ENCODE measurements at places on chromosomes 13 and 19. TPM values are rescaled to one million over a fixed set of nuclear protein-coding genes. Genes with fewer than 3 reads are reported as not detected.
A peak's percentile ranks its signal among the peaks of the same experiment; 100 is the strongest.

- peaks cover 57% of the 10 kb centered on the region for H3K27me3 ChIP-seq
- peaks cover 65% of the 10 kb centered on the region for H3K4me1 ChIP-seq
- peak overlapping the region; percentile 8 for H3K4me3 ChIP-seq
- H3K36me3 ChIP-seq: no peaks in the 10 kb centered on the region
Measured at GRCh38 chr19:10421240-10422045, 1.1 kb downstream of the PDE4A start.

GRCh38 chr19:47510516-47511127 is 4.2 kb downstream of the NAPA start:
- H3K27me3 ChIP-seq: no peaks in the 10 kb centered on the region
- peaks cover 53% of the 10 kb centered on the region for H3K4me1 ChIP-seq
- H3K27ac ChIP-seq: no peak overlapping the region
- DNase-seq: no peak
- peaks cover 6% of the 10 kb centered on the region for H3K36me3 ChIP-seq

DNA sequence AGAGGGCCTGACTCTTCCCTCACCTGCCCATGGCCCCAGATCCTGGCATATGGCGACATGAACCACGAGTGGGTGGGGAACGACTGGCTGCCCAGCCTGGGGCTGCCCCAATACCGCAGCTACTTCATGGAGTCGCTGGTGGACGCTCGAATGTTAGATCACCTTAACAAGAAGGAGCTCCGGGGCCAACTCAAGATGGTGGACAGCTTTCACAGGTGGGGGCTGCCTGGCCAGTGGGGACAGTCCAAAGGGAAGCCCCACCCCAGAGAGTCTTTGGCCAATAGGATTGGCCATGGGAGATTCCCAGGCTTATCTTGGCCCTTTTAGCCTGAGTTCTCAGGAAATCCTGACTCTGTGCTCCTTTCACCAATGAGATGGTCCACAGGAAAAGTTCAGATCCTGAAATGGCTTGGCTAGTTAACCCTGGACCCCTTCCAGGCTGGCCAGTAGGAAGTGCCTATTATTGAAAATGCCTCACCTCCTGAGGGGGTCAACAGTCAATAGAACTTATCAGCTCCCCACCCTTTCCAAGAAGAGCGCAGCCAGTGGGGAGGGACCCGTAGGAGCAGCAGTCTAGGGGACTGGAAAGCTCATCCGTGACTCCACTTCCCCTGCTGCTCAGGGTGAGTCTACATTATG is 7.0 kb downstream of the HRC start:
- H3K4me3 ChIP-seq: no peak overlapping the region
- peaks cover 28% of the 10 kb centered on the region for H3K4me1 ChIP-seq
- DNase-seq: no peak
- peaks cover 2% of the 10 kb centered on the region for H3K36me3 ChIP-seq

DNA sequence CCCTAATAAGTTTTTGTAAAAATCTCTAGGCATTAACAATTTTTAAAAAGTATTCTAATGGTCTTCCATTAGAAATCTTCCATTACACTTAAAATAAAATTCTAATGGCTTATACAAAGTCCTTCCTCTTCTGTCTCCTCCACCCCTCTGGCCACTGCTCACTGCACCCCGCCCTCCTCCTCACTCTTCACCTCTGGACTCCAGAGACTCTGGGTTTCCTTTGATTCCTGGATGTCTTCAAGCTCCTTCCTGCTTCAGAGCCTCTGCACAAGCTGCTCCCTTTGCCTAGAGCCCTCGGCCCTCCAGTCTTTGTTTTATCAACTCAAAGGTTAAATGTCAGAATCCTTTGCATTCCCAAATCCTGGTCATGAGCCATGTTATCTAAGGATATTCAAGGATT is 20.8 kb downstream of the TNFSF14 start:
- peaks cover 29% of the 10 kb centered on the region for H3K4me1 ChIP-seq
- no peak overlapping the region for H3K27ac ChIP-seq
- H3K4me3 ChIP-seq: no peak overlapping the region
- no peak for DNase-seq
- H3K36me3 ChIP-seq: no peaks in the 10 kb centered on the region

- H3K36me3 ChIP-seq: no peaks in the 10 kb centered on the region
- H3K27ac ChIP-seq: no peak overlapping the region
Measured at GRCh38 chr19:29118389-29118788, 94.6 kb downstream of the UQCRFS1 start.

DNA sequence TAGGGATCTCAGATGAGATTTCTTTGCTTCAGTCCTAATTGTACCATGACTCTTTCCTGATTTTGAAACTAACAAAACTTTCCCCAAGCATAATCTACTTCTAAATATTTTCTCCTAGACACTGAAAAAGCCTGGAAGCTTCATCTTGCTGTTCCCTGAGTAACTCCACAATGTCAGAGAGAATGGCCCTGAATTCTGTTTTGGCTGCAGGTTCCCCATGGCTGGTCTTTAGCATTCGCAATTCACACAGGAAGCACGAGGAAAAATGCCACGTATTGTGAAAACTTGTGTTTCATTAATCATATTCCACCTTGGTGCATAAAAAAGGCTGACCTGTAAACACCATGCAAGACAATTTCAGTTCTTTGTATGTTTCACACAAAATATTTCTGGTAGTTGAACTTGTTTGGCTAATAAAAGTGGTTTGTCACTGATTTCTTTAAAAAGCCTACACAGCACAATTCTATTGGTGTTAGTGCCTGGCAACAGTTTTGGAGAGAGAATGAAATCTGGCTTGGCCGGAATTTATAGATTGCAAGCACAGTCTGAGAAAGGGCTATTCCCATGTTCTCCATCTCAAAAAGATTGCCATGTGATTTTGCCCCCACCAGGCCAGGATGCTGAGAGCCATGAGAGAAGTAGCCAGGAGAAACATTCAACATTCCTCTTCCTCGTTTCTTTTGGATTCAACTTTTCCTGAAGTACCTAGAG is 367.1 kb downstream of the NDFIP2 start:
- no peak for DNase-seq
- H3K4me1 ChIP-seq: no peaks in the 10 kb centered on the region
- H3K27me3 ChIP-seq: no peaks in the 10 kb centered on the region

DNA sequence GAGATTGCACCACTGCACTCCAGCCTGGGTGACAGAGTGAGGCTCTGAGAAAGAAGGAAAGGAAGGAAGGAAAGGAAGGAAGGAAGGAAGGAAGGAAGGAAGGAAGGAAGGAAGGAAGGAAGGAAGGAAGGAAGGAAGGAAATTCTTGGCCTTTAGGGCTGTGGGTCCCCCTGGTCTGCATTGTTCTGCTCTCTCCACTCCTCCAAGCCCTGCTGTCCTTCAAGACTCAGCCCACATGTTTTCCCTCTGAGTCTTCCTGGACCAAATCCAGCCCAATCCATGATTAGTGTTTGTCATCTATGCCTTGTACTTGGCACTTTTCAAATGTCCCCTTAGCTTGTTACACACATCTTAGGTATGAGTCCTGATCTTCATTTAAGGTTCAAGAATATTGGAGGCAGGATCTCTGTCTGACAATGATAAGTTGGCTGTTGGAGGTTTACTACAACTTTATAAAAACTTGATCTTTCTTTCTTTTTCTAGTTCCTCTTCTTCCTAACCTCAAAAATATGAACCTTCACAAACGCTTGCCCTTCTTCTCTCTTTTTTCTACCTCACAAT is 48.8 kb upstream of the INTS6 start:
- DNase-seq: no peak
- peaks cover 2% of the 10 kb centered on the region for H3K27me3 ChIP-seq
- H3K27ac ChIP-seq: peak overlapping the region; percentile 73
- peaks cover 29% of the 10 kb centered on the region for H3K4me1 ChIP-seq
- H3K36me3 ChIP-seq: no peaks in the 10 kb centered on the region
- H3K4me3 ChIP-seq: no peak overlapping the region

GRCh38 chr13:49466292-49466838 is 22.3 kb downstream of the SETDB2 start:
- no peak overlapping the region for H3K4me3 ChIP-seq
- H3K27ac ChIP-seq: no peak overlapping the region
- H3K36me3 ChIP-seq: peaks cover 58% of the 10 kb centered on the region
- no peak for DNase-seq

- peaks cover 3% of the 10 kb centered on the region for H3K27me3 ChIP-seq
- peak; percentile 96 for DNase-seq
- H3K27ac ChIP-seq: peak within 1 kb of the TSS; percentile 93
- peaks cover 36% of the 10 kb centered on the region for H3K4me1 ChIP-seq
- peaks cover 3% of the 10 kb centered on the region for H3K36me3 ChIP-seq
- H3K4me3 ChIP-seq: peak within 1 kb of the TSS; percentile 92
Measured at GRCh38 chr13:32586080-32586900, at the start of gene PDS5B. TSS of gene PDS5B (plus strand) at chr13:32586452. CDS start at chr13:32648773, 62,321 bp downstream.

GRCh38 chr19:46608178-46608577 is 7.0 kb downstream of the CALM3 start:
- peaks cover 58% of the 10 kb centered on the region for H3K36me3 ChIP-seq
- DNase-seq: no peak
- H3K4me3 ChIP-seq: no peak overlapping the region
- H3K4me1 ChIP-seq: peaks cover 66% of the 10 kb centered on the region
- H3K27ac ChIP-seq: no peak overlapping the region

GRCh38 chr19:34788074-34788473 is 15.1 kb upstream of the ZNF599 start:
- H3K27ac ChIP-seq: no peak overlapping the region
- peaks cover 2% of the 10 kb centered on the region for H3K36me3 ChIP-seq
- H3K27me3 ChIP-seq: no peaks in the 10 kb centered on the region
- H3K4me3 ChIP-seq: no peak overlapping the region
- DNase-seq: no peak

GRCh38 chr19:44824761-44825160 is 15.9 kb downstream of the BCAM start:
- H3K27me3 ChIP-seq: no peaks in the 10 kb centered on the region
- H3K27ac ChIP-seq: no peak overlapping the region
- H3K4me1 ChIP-seq: no peaks in the 10 kb centered on the region
- no peak overlapping the region for H3K4me3 ChIP-seq

- no peak overlapping the region for H3K4me3 ChIP-seq
- H3K36me3 ChIP-seq: no peaks in the 10 kb centered on the region
- H3K4me1 ChIP-seq: no peaks in the 10 kb centered on the region
- no peaks in the 10 kb centered on the region for H3K27me3 ChIP-seq
Measured at GRCh38 chr13:86066611-86067365, 267.6 kb upstream of the SLITRK6 start.

GRCh38 chr13:44236801-44237207 is 136.8 kb upstream of the SERP2 start:
- no peak for DNase-seq
- H3K4me3 ChIP-seq: no peak overlapping the region
- H3K27me3 ChIP-seq: peaks cover 9% of the 10 kb centered on the region

DNA sequence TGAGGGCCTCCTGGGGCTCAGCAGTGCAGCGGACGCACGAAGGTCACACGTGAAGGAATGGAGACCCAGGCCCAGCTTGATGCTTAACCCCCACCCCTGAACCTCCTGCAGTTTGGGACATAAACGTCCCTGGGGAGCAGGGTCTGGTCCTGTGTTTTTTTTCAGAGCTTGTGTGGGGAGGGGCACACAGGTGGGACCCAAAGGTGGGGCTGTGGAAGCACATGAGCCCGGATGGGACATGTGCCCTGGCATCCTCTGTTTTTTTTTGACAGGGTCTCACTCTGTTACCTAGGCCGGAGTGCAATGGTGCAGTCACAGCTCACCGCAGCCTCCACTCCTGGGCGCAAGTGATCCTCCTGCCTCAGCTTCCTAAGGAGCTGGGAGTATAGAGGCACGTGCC is 20.5 kb downstream of the UBXN6 start:
- H3K27me3 ChIP-seq: no peaks in the 10 kb centered on the region
- peaks cover 31% of the 10 kb centered on the region for H3K36me3 ChIP-seq
- H3K27ac ChIP-seq: no peak overlapping the region
- no peak for DNase-seq
- H3K4me3 ChIP-seq: no peak overlapping the region

GRCh38 chr19:40614622-40615411 is 13.6 kb downstream of the LTBP4 start:
- H3K27me3 ChIP-seq: no peaks in the 10 kb centered on the region
- H3K27ac ChIP-seq: peak overlapping the region; percentile 100
- peak; percentile 98 for DNase-seq
- H3K4me1 ChIP-seq: peaks cover 58% of the 10 kb centered on the region
- H3K36me3 ChIP-seq: peaks cover 35% of the 10 kb centered on the region

GRCh38 chr19:3986260-3987041 is 1.2 kb upstream of the EEF2 start:
- H3K27me3 ChIP-seq: no peaks in the 10 kb centered on the region
- H3K4me3 ChIP-seq: peak overlapping the region; percentile 87
- peak overlapping the region; percentile 94 for H3K27ac ChIP-seq
- DNase-seq: peak; percentile 80
- peaks cover 39% of the 10 kb centered on the region for H3K36me3 ChIP-seq

GRCh38 chr13:114025405-114025713 is 51.5 kb upstream of the C13orf46 start:
- DNase-seq: no peak
- H3K4me3 ChIP-seq: no peak overlapping the region
- H3K4me1 ChIP-seq: no peaks in the 10 kb centered on the region
- H3K27ac ChIP-seq: no peak overlapping the region
- peaks cover 23% of the 10 kb centered on the region for H3K36me3 ChIP-seq
- no peaks in the 10 kb centered on the region for H3K27me3 ChIP-seq

GRCh38 chr19:38647966-38648768 is 718 bp downstream of the ACTN4 start:
- H3K27me3 ChIP-seq: peaks cover 15% of the 10 kb centered on the region
- peaks cover 43% of the 10 kb centered on the region for H3K4me1 ChIP-seq
- H3K36me3 ChIP-seq: peaks cover 8% of the 10 kb centered on the region
- peak overlapping the region; percentile 81 for H3K27ac ChIP-seq

GRCh38 chr19:57688011-57688763 is 6.4 kb downstream of the ZNF551 start:
- peaks cover 86% of the 10 kb centered on the region for H3K36me3 ChIP-seq
- H3K4me3 ChIP-seq: no peak overlapping the region
- H3K27me3 ChIP-seq: no peaks in the 10 kb centered on the region
- no peak for DNase-seq

DNA sequence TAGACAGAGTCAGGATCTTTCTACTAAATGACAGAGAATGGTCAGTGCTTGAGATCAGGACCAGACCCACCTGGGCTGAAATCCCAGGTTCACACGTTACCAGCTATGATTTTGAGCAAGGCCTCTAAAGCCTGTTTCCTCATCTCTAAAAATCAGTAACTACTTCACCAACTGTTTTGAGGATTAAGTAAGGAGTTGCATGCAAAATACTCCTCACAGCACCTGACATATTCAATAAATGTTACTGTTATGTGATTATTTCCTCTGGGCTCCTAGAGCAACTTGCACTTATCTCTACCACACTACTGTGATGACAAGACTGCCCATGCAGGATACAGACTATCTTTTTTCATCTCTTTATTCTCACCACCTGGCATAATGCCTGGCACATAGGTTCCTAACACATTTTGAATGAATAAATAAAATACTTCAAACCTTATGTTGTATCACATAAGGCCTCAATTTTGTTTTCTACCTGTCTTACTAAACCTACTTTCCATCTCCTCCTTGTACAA is 1.8 kb downstream of the KATNAL1 start:
- H3K4me1 ChIP-seq: peaks cover 31% of the 10 kb centered on the region
- no peak for DNase-seq
- H3K27me3 ChIP-seq: no peaks in the 10 kb centered on the region

ZNF579 gene
- 7.5 TPM for total RNA-seq

GPR12 gene
- total RNA-seq: not detected

TFPT gene
- 28.5 TPM for total RNA-seq

NKPD1 gene
- total RNA-seq: 0.09 TPM

CYP2A6 gene
- not detected for total RNA-seq

PDCD5 gene
- 268 TPM for total RNA-seq

POU2F2 gene
- total RNA-seq: 62.8 TPM

CEACAM1 gene
- total RNA-seq: 2.0 TPM

ZNF211 gene
- 9.5 TPM for total RNA-seq

IQCN gene
- 0.43 TPM for total RNA-seq

CEACAM16 gene
- total RNA-seq: not detected

SHISA2 gene
- not detected for total RNA-seq

Data from activated CD4-positive, alpha-beta T cell treated with anti-CD3 and anti-CD28 coated beads for 36 hours (primary cell).